ENCODE measurements at places on chromosomes 13 and 19. TPM values are rescaled to one million over a fixed set of nuclear protein-coding genes. Genes with fewer than 3 reads are reported as not detected.

Gene ZSCAN4
- 0.12 TPM for total RNA-seq

Gene ELSPBP1
- total RNA-seq: 2.4 TPM

Gene CLPTM1
- 41.0 TPM for total RNA-seq

Gene ADAMTSL5
- total RNA-seq: 11.2 TPM

Gene UNC13A
- 0.08 TPM for total RNA-seq

Gene ZNF132
- 1.0 TPM for total RNA-seq

Gene MISP
- 43.7 TPM for total RNA-seq

DNA sequence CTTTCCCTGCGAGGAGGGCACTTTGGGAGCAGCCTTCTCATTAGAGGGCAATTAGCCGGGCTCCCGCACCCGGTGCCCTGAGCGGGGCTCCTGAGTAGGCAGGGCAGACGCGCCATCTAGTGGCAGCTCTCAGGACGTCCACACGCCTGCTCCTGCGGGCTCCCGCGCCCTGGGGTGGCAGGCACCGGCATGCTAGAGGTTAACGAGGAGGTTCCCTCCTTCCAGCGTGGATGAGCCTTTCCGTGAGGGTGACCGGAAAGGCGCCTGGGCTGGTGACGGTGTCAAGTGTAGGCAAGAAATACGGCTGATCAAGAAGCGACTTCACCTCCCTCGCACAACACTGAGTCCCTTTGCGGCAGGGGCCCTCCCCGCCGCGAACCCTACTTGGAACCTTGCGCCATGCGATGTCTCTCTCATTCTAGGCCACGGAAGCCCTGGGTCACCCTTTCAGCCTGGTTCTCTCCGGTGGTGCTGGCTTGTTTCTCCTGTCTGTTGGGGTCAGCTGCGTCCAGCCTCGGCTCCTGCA is 67.7 kb downstream of the ALOX5AP start:
- no peaks in the 10 kb centered on the region for H3K27me3 ChIP-seq
- no peak overlapping the region for H3K4me3 ChIP-seq
- no peak overlapping the region for H3K27ac ChIP-seq

DNA sequence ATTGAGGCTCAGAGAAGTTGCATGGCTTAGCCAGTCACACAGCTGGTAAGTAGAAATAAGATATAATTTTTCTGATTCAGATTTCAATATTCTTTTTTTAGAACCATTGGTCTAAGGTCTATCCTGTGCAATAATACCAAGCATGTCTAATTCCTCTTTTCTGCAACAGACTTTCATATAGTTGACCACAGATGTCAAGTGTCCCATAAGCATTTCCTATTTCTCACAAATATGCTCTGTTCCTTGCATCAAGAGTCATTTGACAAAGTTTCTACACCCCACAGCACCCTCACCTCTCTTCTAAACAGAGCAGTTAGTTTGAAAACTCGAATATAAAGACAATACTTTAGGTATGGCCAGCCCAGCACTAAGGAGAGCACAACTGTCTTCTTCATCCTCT is 26.8 kb upstream of the SACS start:
- DNase-seq: no peak
- H3K4me3 ChIP-seq: no peak overlapping the region
- no peaks in the 10 kb centered on the region for H3K27me3 ChIP-seq
- H3K36me3 ChIP-seq: no peaks in the 10 kb centered on the region
- H3K4me1 ChIP-seq: no peaks in the 10 kb centered on the region

- H3K27ac ChIP-seq: no peak overlapping the region
- peaks cover 4% of the 10 kb centered on the region for H3K4me1 ChIP-seq
- no peak for DNase-seq
These were observed 1.7 kb downstream of the MAP3K10 start for GRCh38 chr19:40192758-40193586.

DNA sequence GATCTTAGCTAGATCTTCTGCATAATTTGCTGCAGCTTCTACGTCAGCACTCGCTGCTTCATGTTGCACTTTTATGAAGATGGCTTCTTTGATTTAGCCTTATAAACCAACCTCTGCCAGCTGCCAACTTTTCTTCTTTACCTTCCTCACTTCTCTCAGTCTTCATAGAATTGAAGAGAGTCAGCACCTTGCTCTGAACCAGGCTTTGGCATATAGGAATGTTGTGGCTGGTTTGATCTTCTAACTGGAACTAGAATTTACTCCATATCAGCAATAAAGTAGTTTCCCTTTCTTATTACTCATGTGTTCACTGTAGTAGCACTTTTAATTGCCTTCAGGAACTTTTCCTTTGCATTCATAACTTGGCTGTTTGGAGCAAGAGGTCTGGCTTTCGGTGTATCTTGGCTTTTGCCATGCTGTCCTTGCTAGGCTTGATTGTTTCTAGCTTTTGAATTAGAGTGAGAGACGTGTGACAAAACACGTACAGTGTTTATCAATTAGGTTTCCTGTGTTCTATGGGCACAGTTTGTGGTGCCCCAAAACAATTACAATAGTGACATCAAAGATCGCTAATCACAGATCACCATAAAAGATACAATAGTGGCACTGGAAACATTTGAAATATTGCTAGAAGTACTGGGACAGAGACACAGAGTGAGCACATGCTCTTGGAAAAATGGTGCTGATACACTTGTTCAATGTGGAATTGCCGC is 50.7 kb downstream of the NDFIP2 start:
- DNase-seq: no peak
- H3K4me1 ChIP-seq: no peaks in the 10 kb centered on the region
- H3K27ac ChIP-seq: no peak overlapping the region
- no peak overlapping the region for H3K4me3 ChIP-seq
- H3K27me3 ChIP-seq: no peaks in the 10 kb centered on the region

DNA sequence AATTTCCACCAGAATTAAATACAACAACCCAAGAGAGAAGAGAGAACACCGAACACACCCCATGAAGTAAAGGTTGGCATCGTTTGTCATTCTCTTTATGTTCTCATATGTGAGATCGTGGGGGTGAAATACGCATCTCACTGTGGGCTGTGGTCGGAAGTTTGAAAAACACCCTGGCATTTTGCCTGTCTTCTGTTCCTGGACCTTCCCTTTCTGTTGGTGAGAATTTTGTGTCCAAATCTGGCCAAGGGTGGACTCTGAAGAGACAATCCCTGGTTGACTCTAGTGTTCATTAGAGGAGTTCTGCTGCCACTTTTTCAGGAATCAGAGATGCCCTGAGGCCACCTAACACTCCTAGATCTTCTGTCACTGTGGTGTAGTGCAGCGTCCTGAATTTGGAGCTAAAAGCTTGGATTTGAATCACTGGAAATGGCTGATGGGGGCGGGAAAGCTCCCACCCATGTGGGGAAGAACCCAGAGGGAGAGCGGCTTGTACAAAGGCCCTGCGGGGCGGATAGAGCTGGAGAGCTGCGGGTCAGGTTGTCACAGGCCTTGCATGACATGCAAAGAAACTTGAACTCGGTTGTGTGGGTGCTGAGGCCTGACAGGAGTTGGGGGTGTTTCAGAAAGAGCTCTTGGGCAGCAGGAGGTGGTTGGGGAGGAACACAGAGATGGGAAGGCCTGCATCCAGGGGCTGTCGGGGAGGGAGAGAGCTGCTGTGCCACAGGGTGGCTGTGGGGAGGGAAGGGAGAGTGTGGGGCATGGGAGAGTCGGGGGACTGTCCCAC is 11.1 kb upstream of the SPATA13 start:
- H3K36me3 ChIP-seq: no peaks in the 10 kb centered on the region
- H3K27me3 ChIP-seq: no peaks in the 10 kb centered on the region
- H3K27ac ChIP-seq: peak overlapping the region; percentile 73
- no peak overlapping the region for H3K4me3 ChIP-seq
- peaks cover 20% of the 10 kb centered on the region for H3K4me1 ChIP-seq
- DNase-seq: no peak

DNA sequence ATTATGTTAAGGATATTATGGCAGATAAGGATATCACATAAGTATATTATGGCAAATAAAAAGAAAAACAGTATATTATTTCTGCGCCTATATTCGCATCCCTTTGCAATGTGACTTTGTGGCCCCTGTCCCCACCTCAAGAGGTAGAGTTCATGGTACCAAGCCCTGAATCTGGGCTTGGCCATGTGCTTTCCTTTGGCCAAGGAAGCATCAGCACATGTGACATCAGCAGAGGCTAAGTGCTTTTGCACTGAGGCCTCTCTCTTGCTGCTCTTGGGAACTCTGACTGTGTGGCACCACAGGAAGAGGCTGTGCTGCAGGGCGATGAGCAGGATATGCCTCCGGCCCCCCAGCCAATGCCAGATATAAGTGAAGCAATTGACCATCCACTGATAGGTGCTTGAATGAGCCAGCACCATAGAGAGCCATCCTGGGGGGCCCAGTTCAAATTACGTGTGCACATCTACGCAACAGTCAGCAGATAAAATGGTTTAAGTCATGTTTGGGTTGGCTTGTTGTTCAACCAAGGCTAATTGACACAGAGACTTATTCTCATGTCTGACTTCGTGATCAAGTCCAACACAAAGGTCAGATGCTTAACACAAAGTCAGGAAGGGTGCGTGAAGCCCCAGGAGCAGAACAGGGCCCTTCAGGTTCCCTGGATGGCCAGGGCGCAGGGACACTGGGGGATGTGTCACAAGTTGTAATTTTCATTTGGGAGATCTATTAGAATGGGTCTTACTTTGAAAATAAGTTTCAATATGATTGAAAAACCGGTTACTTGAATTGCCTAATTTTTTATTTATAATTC is 173.3 kb downstream of the COL4A1 start:
- no peaks in the 10 kb centered on the region for H3K36me3 ChIP-seq
- no peak overlapping the region for H3K4me3 ChIP-seq
- no peak for DNase-seq
- no peak overlapping the region for H3K27ac ChIP-seq
- H3K4me1 ChIP-seq: peaks cover 7% of the 10 kb centered on the region
- peaks cover 6% of the 10 kb centered on the region for H3K27me3 ChIP-seq

DNA sequence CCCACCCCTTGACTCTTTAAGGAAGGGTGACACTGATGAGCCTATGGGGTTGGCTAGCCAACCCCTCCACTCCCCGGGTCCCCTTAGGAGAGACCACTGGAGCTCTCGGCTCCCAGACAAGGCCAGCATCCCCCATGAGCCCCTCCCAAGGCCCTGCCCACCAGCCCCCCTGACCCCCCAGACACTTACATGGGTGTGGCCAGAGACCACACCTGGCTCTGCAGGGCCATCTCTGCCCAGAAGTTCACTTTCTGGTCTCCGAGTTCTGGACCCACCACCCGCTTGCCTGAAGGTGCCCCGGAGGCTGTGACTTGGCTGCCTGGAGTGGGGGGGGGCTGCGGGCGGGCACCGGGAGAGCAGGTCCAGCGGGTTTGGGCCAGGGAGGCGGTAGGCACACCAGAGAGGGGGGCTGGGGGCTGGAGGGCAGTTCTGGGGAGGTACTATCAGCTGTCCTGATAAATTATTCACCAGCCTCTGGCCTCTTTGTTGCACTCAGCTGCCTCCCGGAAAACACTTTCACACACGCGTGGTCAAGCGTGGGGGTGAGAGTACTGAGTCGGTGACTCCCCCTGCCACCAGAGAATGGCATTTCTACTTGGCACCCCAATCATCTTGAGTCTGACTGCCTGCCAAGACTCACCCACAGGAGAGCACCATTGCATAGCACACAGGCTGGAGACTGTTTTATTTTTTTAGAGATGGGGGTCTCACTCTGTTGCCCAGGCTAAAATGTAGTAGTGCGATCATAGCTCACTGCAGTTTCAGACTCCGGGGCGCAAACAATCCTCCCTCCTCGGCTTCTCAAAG is at the start of gene PALM3:
Gene PALM3 (minus strand): TSS at position 326 of the 807 bp plus-strand sequence. CDS start 96 bp downstream, at position 230.
- peak within 1 kb of the TSS; percentile 20 for H3K27ac ChIP-seq
- no peak within 1 kb of the TSS for H3K4me3 ChIP-seq
- H3K27me3 ChIP-seq: peaks cover 16% of the 10 kb centered on the region
- peaks cover 5% of the 10 kb centered on the region for H3K4me1 ChIP-seq

GRCh38 chr19:10965398-10965797 is 4.6 kb downstream of the SMARCA4 start:
- no peaks in the 10 kb centered on the region for H3K36me3 ChIP-seq
- no peak for DNase-seq
- peaks cover 11% of the 10 kb centered on the region for H3K4me1 ChIP-seq
- no peak overlapping the region for H3K4me3 ChIP-seq
- no peak overlapping the region for H3K27ac ChIP-seq

DNA sequence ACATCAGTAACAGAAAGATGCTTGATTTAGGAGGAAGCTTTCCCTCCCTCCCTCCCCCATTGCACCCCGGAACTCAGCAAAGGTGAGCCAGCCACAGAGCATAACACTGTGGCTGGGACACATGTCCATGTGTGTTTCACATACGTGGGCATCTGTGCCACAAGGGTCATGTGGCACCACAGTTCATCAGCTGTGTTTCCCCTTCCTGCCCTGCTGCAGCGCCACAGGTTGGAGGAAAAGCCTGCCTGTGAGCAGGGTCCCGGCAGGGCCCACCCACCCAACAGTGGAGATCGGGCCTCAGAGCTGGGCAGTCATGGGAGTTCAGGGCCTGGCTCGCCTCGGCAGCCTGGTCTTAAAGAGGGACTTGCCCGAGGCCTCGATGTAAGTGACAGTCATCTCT is 2.8 kb downstream of the ACP5 start:
- H3K4me3 ChIP-seq: no peak overlapping the region
- H3K4me1 ChIP-seq: no peaks in the 10 kb centered on the region
- H3K36me3 ChIP-seq: no peaks in the 10 kb centered on the region
- H3K27ac ChIP-seq: no peak overlapping the region
- H3K27me3 ChIP-seq: no peaks in the 10 kb centered on the region

- H3K27me3 ChIP-seq: no peaks in the 10 kb centered on the region
- no peaks in the 10 kb centered on the region for H3K36me3 ChIP-seq
- no peaks in the 10 kb centered on the region for H3K4me1 ChIP-seq
- no peak overlapping the region for H3K4me3 ChIP-seq
These were observed 34.8 kb downstream of the TM9SF2 start for GRCh38 chr13:99536023-99536422.

GRCh38 chr19:16234552-16235445 is 37.1 kb downstream of the AP1M1 start:
- no peaks in the 10 kb centered on the region for H3K27me3 ChIP-seq
- no peak for DNase-seq
- no peaks in the 10 kb centered on the region for H3K4me1 ChIP-seq
- H3K4me3 ChIP-seq: no peak overlapping the region
- no peaks in the 10 kb centered on the region for H3K36me3 ChIP-seq

DNA sequence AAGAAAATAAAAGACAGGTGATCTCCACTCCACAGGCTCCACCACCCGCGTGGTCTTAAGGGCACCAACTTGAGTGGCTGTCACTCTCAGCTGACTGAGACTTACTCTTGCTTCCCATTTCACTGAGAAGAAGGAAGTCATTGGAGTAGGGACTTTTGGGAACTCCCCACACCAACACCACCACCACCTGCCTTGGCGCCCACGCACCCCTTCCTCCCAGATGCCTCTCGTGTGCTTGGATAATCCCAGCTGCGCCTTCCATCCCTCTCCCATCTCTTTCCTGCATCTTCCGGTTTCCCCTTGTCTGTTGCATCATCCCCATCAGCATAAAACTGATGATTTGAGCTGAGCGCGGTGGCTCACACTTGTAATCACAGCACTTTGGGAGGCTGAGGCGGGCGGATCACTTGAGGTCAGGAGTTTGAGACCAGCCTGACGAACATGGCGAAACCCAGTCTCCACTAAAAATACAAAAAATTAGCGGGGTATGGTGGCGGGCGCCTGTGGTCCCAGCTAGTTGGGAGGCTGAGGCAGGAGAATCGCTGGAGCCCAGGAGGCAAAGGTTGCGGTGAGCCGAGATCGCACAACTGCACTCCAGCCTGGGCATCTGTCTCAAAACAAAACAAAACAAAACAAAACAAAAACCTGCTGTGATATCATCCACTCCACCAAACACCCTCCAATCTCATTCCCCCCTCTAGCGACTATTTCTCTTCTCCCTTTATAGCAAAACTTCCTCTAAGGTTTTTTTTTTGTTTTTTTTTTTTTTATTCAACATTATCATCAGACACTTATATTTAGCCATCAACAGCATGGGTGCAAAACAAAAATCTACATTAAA is 25.5 kb downstream of the AP2S1 start:
- H3K36me3 ChIP-seq: no peaks in the 10 kb centered on the region
- no peak overlapping the region for H3K27ac ChIP-seq
- peaks cover 27% of the 10 kb centered on the region for H3K4me1 ChIP-seq
- DNase-seq: no peak
- H3K27me3 ChIP-seq: no peaks in the 10 kb centered on the region

Measured in hepatocyte (in vitro differentiated cells).